ENCODE measurements at places on chromosomes 1 and 21.

GRCh38 chr1:207962716-207963426 is 51.9 kb upstream of the CD34 start:
- no peak for DNase-seq

DNA sequence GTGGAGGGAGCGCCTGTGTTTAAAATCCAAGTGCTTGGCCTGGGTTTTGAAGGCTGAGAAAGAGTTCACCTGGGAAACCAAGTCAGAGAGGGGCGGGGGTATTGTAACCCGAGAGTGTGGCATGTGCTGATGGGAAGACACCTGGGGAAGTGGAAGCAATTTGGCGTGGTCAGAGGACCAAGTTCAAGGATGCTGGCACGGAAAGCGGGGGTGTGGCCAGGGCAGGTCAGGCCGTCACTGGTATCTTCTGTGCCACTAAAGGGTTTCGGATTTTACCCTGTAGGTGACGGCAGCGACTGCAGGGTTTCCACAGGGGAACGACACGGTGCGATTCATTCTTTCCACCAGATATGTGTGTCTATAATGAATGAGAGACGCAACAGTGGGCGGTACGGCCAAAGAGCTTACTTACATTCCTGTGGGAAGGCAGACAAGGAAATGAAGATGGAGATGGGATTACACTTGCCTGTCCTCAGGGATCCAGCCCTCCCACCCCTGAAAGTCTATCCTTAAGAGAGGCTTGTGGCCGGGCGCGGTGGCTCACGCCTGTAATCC is 31.3 kb downstream of the CA6 start:
- DNase-seq = no peak

GRCh38 chr1:112527266-112528010 is 18.7 kb downstream of the WNT2B start:
- DNase-seq = no peak

DNA sequence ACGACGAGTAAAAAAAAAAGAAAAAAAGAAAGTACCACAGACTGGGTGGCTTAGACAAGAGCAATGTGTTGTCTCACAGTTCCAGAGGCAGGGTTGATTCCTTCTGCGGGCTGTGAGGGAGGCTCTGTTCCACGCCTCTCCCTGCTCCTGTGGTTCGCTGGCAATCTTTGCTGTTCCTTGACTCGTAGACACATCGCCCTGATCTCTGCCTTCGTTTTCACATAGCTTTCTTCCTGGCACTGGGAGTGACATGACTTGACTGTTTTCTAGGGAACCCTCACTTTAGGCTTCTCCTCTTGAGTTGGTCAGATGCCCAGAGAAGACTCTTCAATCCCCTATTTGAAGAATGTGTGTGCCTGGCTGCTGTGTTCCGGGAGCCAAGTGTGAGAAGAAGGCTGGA is 133.6 kb downstream of the TM2D1 start:
- DNase-seq = no peak

GRCh38 chr1:182003953-182004586 is 57.4 kb downstream of the ZNF648 start:
- DNase-seq = no peak

DNA sequence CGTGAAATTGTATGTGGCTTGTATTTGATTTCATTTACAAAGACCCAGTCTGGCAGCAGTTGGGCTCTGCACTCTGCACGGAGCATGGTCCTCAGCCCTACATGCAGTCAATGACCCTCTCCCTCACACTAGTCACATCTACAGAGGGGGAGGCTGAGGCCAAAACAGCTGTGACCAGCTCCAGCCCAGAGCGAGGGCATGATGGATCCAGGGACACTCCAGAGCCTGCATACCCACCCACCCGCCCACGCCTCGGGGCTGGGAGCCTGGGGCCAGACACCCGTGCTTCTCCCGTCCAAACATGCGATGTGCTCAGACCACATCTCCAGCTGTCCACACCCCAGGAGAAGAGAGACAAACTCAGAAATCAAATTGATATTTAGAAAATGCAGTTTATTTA is 14.0 kb upstream of the PRDM16 start:
- DNase-seq = no peak

GRCh38 chr1:166603296-166603695 is 236.0 kb upstream of the POGK start:
- no peak for DNase-seq

- DNase-seq = peak; percentile 41
Measured at GRCh38 chr1:50968821-50969610, 1.0 kb upstream of the CDKN2C start.

GRCh38 chr1:196516373-196516772 is 91.9 kb downstream of the KCNT2 start:
- no peak for DNase-seq

DNA sequence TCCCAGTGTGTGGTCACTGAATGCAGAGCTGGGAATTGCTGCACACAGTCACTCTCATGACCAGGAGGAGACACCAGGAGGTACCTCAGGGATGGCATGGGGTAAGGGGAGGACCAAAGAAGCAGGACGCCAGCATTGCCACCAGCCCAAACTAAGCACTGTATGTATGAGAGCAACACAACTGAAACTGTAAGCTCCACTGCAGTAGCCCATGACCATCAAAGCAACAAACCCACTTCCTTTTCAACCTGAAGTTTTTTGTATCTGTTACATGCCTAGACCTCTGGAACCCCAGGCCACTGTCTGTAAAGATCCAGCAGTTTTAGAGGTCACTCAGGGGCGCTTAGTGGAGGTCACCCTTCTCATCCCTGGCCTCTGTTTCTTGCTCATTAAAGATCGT is 164.3 kb downstream of the SETD4 start:
- DNase-seq = no peak

DNA sequence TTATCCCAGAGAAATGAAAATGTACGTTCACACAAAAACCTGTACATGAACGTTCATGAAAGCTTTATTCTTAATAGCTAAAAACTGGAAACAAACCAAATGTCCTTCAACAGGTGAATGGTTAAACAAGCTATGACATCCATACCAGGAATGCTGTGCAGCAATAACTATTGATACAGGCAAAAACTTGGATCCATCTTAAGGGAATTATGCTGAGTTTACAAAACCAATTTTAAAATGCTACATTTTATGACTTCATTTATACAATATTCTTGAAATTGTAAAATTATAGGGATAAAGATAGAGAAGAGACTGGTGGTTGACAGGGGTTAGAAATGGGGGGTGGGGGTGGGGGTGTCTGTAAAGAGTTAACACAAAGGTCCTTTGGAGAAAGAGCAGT is 280.3 kb downstream of the TGFB2 start:
- DNase-seq = no peak

GRCh38 chr1:33298623-33299277 is 22.1 kb downstream of the A3GALT2 start:
- peak; percentile 54 for DNase-seq

- DNase-seq = no peak
Measured at GRCh38 chr1:164982545-164982944, 374.0 kb downstream of the LMX1A start.

GRCh38 chr1:38283696-38284470 is 237.3 kb upstream of the POU3F1 start:
- no peak for DNase-seq

- no peak for DNase-seq
Measured at GRCh38 chr1:19110257-19110927, 99.7 kb downstream of the UBR4 start.

GRCh38 chr1:183180634-183181056 is 5.4 kb upstream of the LAMC2 start:
- no peak for DNase-seq
